ENCODE measurements at places on chromosomes 7 and 10. TPM values are rescaled to one million over a fixed set of nuclear protein-coding genes. Genes with fewer than 3 reads are reported as not detected.

GRCh38 chr10:77635402-77636227, 2.0 kb downstream of the KCNMA1 start:
- DNase-seq, result no peak

- no peak for DNase-seq
These were observed 250.8 kb downstream of the KCNMA1 start for GRCh38 chr10:77386838-77387237.

DNA sequence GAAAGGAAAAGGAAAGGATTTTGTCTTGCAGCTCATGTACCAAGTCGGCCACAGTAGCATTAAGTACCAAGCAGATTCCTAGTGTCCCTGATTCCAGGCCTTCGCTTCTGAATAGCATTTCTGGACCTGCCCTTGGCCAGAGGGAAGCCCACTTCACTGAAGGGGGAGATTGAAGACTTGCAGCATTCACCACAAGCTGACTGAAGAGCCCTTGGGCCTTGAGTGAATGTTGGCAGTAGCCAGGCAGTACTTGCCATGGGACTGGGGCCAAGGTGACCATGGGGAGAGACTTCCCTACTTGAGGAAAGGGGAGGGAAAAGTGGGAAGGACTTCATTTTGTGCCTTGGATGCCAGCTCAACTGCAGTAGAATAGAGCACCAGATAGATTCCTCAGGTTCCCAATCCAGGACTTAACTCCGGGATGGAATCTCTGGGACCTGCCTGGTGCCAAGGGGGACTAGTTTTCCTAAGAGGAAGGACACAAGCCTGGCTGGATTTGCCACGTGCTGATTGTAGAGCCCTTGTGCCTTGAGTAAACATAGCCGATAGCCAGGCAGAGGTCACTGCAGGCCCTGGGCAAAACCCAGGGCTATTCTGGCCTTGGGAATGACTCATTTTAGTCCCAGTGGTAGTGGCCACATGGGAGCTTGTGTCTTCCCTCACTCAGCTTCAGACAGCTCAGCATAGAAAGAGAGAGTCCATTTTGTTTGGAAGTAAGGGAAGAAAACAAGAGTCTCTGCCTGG, 141.7 kb upstream of the KCND2 start:
- DNase-seq, result no peak

- no peak for DNase-seq
These were observed 33.4 kb upstream of the NPVF start for GRCh38 chr7:25261545-25262140.

GRCh38 chr10:88241501-88241900, 341.6 kb downstream of the RNLS start:
- DNase-seq, result no peak

GRCh38 chr10:132948351-132948750, 6.0 kb upstream of the CFAP46 start:
- DNase-seq, result no peak

Gene CPED1
- total RNA-seq, result 1.2 TPM

Gene HOGA1
- 1.6 TPM for total RNA-seq

Gene PRKAG2
- total RNA-seq, result 23.6 TPM

Data from HCT116 (cell line).